ENCODE measurements at places on chromosomes 6 and 20.
A peak's percentile ranks its signal among the peaks of the same experiment; 100 is the strongest.

- DNase-seq = no peak
These were observed 677 bp downstream of the NEURL2 start for GRCh38 chr20:45890077-45890984.

- no peak for DNase-seq
These were observed 37.5 kb downstream of the MAK start for GRCh38 chr6:10800810-10801209.

DNA sequence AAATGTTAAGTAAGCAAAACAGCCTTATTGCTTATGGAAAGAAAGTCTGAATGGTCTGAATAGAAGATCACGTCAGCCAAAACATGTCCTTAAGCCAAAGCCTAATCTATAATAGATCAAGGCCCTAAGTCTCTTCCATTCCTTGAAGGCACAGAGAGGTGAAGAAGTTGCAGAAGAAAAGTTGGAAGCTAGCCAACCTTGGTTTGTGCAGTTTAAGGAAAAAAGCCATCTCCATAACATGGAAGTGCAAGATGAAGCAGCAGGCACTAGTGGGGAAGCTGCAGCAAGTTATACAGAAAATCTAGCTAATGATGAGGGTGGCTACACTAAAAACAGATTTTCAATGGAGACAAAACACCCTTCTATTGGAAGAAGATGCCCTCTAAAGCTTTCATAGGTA, 29.1 kb downstream of the LRRN4 start:
- no peak for DNase-seq

DNA sequence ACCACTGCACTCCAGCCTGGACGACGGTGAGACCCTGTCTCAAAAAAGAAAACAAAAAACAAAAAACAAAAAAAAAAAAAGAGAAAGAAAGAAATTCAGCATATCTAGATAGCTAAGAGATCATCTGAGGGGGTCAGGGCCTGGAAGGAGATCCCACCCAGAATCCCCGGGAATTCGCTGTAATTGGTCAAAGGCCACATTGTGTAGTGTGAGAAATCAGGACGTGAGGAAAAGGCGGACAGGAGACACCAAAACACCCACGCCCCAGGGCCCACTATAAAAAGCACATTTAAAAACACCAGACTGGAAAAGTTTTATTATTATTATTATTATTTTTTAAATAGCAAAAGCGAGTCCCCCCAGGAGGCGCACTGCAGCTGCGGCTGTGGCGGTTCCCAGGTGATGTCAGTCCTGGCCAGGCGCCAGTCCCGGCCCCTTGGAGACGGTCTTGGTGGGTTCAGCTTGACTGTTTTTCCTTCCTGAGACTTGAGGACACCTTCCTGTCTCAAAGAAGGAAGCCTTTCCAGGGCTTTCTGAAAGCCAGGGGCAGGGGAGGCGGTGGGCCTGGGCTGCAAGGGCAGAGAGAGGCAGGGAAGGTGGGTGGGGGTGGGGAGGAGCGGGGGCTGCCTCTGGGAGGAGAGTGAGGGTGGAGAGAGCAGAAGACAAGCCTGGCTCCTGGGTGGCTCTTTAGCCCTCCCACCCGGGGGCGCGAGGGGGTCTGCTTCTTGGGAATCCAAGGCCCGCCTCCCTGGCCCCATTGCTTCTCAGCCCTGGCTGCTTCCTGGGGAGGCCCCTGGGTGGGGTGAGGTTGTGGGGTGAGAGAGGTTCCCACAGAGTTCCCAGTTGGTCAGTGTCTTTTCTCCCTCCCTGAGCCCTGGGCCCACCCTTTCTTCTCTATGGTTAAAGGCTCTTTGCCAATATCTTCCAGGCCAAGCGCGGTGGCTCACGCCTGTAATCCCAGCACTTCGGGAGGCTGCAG, 14.5 kb downstream of the TCF15 start:
- DNase-seq = no peak

GRCh38 chr20:61633004-61633403, 380.9 kb downstream of the CDH4 start:
- DNase-seq = no peak

GRCh38 chr20:47727909-47728361, 57.3 kb downstream of the SULF2 start:
- DNase-seq = no peak

DNA sequence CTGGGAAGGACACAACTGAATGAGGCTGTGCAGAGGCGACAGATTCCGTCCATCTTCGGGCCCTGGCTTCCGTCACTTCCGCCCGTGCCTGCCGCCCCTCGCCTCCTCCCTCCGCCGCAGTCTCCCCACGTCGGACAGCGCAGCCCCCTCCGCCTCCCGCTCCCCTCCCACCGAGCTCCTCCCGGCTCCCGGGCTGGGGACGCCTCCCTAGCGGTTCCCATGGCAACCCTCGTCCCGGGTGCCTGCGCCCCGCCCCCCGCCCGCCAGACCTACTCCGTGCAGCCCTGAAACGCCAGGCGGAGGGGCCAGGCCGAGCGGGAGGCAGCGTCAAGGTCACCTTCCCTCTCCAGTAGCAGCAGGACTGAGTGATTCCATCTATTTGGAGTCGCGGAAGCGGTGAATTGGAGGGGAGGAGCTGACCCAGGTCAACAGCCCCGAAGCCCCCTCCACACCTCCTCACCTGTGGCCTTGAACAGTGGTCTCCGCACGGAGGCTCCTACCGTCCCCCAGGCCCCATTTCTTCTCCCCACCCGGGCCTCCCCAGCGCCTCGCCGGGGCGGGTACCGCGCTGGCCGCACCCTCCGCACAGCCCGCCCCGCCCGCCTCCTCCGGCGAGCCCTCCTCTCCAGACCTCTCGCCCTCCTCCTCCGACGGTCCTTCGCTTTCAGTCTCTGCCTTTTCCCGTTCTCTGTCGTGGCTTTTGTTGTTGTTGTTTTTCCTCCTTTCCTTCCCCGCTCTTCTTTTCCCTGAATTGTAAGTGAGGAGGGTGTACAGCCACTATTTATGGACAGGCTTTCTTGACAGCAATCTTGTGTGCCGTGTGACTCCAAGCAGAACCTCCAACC, 951 bp downstream of the NRSN2 start:
- DNase-seq = peak; percentile 93

DNA sequence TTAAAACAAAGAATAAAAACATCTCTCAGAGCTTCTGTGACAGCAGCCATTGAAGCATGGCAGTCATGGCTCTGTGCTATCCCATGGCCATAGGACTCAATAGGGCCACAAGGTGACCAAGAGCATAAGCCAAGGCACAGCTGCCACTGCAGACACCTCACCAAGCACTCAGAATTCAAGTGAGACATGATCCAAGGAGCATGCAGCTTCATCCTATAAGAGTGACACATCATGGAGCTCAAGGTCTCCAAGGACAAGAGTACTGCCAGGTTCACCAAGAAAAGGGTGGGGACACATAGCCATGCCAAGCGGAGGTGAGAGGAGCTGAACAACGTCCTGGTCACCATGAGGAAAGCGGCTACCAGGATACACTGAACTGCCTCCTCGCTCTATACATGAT, 53.0 kb downstream of the RCAN2 start:
- no peak for DNase-seq

DNA sequence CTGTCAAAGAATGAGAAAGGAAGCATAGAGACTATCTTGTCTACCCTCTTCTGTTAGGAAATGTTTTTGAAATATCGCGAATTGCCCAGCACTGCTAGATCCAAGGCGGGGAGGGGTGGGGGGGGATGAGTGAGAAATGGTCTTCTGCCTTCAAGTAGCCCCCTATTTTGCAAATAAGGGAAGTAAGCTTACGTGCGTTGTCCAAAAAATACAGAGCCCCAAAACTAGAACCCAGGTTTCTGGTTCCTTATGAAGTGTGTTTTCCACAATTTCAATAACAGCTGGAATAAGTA, 923 bp upstream of the ILRUN start:
- no peak for DNase-seq

DNA sequence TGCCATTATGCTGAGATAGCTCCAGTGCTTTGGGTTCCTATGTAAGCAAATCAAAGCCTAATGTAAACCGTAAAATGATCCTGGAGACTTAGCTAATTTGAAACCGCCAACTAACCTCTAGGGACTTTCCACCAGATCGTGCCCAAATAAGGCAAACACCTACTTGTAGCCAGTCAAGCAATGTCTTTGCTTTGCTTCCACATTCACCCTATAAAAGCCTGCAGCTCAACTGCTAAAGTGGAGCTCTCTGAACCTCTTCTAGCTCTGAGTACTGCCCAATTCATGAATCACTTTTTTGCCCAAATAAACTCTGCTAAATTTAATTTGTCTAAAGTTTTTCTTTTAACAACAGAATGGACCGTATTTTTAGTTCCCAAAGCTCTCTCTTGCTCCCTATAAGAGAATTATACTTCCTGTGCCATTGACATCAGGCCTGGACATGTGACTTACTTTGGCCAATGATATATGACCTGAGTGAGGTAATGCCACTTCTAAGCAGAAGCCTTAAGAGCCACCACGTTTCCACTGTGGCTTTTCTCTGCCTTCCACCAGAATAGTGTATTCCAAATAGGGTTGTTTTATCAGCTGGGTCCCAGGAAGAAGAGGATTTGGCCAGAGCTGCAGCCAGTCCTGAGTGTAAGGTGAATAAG, 34.8 kb upstream of the PSMF1 start:
- DNase-seq = no peak

- no peak for DNase-seq
These were observed 217.9 kb upstream of the SGK1 start for GRCh38 chr6:134535831-134536230.

DNA sequence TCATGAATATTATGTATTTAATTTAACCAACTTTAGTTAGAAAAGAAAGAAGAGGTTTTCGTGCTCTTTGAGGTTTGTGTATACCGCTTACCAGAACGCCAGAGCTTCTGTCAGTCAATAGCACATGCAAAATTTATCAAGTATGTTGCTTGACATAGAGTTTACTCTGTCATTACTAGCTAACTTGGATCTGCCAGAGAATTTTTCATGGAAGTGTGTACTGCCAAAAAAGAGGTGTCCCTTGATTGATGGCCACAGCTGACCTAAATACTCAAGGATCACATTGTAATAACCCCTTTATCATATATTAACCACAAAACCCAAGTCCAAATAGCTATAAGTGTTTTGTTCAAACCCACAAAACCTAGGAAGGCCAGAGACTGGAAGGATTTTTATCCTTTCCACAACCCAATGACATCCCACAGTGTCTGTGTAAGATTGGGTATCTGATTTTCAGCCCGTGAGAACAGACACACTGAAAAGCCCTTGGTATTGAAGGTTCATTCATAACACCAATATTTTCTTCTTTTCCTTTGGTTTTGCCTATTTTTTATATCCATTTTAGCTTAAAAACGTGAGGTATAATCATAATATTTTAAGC, 194.0 kb upstream of the EYA4 start:
- DNase-seq = no peak

DNA sequence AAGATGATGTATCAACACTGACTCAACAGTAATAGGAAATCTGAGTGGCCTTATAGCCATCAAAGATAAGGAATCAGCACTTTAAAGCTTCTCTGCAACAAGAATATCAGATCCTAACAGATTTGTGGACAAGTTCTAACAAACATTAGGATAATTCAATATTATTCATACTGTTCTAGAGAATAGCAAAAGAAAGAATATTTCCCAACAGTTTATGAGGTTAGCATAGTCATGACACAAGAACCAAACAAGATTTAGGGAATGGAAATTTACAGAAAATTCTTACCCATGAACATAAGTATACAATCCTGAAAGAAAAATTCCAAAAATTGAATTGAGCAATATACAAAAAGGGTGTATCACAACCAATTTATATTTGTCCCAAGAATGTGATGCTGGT, 64.3 kb upstream of the BTBD3 start:
- no peak for DNase-seq
